Stimulated activated CD8-positive, alpha-beta memory T cell treated with anti-CD3 and anti-CD28 coated beads, Interleukin-4, amount 100 ng/mL, for 24 hours (primary cell): ENCODE measurements at places on chromosomes 6 and 20.

- no peak for DNase-seq
Observed at GRCh38 chr20:45765307-45765875, 26.3 kb downstream of the WFDC3 start.

GRCh38 chr6:37303891-37304503, 46.1 kb upstream of the TMEM217 start:
- no peak for DNase-seq

GRCh38 chr20:48196001-48196400, 410.7 kb upstream of the SULF2 start:
- no peak for DNase-seq

GRCh38 chr6:4402477-4402976, 267.2 kb upstream of the ECI2 start:
- DNase-seq, result no peak

GRCh38 chr20:62819494-62820174, 2.8 kb downstream of the COL9A3 start:
- DNase-seq, result no peak

- no peak for DNase-seq
Observed at GRCh38 chr6:69887714-69888345, 21.5 kb downstream of the COL19A1 start.

DNA sequence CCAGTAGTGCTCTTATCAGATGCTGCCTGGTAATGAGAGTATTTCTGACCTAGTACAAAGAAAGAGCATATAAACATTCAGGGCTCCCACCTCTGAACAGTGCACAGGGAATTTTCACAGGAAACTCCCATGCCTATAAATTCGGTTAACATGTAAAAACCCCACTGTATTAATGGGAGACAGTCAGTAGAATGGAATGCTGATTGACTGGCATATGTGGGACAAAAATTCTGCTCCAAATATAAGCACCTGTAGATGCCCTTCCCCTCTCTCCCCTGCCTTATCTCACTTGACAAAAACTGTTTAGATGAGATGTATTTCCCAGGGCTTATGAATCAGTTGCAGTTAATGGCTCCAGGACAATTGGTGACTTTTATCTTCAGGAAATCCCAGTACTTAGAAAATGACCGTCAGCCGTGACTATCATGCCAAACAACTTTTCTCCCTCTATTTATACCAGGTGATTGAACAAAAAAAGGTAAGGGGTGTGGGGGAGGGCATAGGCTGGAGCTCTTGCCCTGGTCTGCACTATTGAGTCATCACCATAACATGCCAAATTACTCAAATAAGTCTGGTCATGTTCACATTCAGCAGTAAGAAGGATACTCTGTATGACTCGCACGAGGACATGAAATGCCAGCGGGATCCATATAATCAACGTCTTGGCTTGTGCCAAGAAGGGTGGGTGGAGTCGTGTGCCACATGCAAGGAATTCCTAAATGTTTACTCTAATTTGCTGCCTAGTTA, 176.4 kb upstream of the BMP2 start:
- no peak for DNase-seq

DNA sequence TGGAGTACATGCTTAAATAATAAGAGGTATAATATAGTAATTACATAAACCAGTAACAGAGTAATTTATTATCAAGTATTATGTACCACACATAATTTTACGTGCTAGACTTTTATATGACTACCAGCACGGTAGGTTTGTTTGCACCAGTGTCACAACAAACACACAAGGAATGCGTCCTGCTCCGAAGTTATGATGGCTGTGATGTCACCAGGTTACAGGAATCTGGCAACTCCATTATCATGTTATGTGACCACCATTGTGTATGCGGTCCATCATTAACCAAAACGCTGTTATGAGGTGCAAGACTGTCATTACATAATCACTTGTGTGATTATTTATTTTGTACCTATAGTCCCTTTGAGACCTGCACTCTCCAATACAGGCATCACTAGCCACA, 235.2 kb upstream of the PMEPA1 start:
- DNase-seq, result no peak

- DNase-seq, result no peak
Observed at GRCh38 chr6:127641905-127642304, 64.9 kb downstream of the C6orf58 start.

DNA sequence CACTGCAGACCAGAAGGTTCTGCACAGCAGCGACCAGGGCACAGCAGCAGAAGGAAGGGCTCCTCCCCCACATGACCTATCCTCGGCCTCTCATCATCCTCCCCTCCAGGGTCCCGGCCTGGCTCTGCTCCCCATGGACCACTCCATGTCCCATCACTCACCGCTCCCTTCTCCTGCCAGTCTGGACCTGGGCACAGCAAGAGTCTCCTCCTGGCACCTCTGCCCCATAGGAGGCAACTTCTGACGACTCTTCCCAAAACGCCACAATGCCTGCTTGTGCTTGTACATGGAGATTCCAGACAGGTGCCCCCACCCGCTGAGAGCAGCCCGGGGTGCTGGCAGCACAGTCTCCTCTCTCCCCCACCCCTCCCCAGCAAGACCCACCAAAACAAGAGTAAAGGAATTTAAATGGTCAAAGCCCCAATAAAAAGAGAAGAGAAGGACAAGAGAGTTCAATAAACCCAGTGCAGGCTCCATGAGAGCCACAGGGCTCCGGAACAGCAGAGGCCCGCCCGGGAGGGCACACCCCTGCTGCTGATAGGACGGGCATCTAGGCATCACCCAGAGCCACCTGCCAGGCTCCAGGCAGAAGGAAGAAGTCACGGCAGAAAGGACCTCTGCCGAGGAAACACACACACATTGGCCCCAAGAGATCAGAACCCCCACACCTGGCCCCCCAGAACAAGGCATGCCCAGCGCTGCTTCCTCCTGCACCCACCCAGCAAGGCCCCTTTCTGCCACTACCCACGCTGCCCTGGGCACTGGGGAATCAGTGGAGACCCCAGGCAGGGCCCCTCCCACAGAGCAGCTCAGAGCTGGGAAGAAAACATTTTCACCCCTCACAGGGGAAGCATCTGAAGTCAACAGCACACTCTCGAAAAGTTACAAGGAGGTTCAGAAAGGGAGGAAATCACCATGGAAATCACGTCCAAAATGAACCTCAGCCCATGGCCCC, 15.2 kb downstream of the TAF4 start:
- DNase-seq, result no peak

- no peak for DNase-seq
Observed at GRCh38 chr6:84977363-84977705, 212.9 kb upstream of the TBX18 start.

- no peak for DNase-seq
Observed at GRCh38 chr6:27894839-27895762, 17.1 kb downstream of the OR2B2 start.

- no peak for DNase-seq
Observed at GRCh38 chr6:1335367-1336037, 23.6 kb downstream of the FOXQ1 start.

GRCh38 chr6:106519460-106520394, 109.6 kb downstream of the RTN4IP1 start:
- peak; percentile 60 for DNase-seq

GRCh38 chr6:113847447-113847846, 9.7 kb upstream of the MARCKS start:
- no peak for DNase-seq

GRCh38 chr6:99588618-99589289, 17.9 kb upstream of the PRDM13 start:
- peak; percentile 52 for DNase-seq

GRCh38 chr20:38499366-38499765, 26.7 kb downstream of the RALGAPB start:
- DNase-seq, result no peak

DNA sequence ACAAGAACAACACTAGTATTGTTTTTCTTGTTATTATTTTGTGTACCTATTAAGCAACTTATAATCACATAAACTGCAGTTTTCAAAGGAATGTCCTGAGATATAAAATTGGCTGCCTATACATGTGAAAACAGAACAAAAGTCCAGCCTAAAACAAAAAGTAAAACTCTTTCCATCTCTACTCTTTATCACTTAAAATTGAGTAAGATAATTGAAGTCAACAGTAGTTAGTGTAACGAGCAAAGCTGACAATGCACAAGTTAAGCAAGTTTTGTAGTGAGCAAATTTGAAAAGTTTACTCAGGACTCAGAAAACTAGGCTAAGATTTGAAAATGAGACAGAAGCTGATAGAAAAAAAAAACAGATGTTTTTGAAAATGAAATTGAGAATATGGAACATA, 941.4 kb upstream of the MAN1A1 start:
- DNase-seq, result no peak

DNA sequence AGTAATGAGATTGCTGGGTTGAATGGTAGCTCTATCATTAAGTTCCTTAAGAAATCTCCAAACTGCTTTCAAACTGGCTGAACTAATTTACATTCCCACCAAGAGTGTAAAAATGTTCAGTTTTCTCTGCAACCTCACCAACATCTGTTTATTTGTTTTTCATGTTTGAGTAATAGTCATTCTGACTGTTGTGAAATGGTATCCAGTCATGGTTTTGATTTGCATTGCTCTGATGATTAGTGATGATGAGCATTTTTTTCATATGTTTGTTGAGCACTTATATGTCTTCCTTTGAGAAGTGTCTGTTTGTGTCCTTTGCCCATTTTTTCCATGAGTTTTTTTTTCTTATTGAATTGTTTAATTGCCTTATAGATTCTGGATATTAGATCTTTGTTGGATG, 24.9 kb downstream of the DEFB125 start:
- DNase-seq, result no peak

DNA sequence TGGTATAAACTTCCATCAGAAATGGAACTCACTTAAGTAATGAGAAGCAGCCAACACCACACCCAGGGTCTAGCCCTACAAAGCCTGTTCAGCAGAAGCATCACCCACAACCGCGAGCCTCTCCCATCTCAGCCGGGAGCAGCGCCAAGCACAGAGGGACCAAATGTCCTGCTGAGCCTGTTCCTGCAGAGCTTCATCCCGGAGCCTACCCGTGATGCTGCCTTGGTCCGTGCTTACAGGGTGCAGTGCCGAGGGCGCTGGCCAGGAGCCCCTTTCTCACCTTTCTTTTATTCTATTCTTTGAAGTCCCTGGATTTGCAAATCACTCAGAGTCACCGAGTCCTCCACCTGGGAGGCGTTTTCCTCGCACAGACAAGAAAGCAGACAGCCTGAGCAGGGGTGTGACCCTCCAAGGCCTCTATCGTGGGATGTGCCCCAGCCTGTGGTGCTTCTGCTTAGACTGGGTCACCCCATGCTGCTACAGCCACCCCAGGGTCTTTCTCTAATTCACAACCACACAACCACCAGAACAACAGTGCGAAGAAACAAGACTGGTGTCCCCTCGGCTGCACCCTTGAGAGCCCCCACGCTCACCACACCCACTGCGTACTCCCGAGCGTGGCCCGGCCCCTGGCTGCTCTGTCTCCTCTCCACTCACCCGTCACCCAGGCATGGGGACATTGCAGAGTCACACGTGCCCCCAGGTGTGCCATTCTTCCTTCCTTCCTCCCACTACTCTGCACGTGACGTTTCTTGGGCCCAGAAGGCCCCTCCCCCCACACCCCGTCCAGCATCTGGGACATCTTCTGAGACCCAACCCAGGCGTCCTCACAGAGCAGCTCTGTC, 92.2 kb upstream of the MPC1 start:
- no peak for DNase-seq

GRCh38 chr20:40477805-40478204, 211.2 kb downstream of the MAFB start:
- no peak for DNase-seq

- DNase-seq, result no peak
Observed at GRCh38 chr6:107344383-107344782, 115.0 kb downstream of the PDSS2 start.

DNA sequence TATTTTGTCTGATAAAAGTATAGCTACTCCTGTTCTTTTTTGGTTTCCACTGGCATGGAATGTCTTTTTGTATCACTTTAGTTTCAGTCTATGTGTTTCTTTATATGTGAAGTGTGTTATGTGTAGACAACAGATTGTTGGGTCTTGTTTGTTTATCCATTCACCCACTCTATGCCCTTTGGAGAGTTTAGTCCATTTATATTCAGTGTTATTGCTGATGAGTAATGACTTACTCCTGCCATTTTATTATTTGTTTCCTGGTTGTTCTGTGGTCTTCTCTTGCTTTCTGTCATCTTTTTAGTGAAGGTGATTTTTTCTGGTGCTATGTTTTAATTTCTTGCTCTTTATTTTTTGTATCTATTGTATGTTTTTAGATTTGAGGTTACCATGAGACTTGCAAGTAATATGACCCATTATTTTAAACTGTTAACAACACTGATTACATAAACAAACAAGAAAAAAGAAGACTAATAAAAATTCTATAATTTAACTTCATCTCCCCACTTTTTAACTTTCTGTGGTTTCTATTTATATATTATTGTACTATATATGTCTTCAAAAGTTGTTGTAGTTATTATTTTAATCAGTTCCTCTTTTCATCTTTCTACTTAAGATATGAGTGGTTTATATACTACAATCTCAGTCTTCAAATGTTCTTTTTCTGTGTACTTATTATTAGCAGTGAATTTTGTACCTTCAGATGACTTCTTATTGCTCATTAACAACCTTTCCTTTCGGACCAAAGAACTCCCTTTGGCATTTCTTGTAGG, 323.4 kb downstream of the BTBD9 start:
- no peak for DNase-seq

- DNase-seq, result no peak
Observed at GRCh38 chr20:62812907-62813200, 4.0 kb upstream of the COL9A3 start.

DNA sequence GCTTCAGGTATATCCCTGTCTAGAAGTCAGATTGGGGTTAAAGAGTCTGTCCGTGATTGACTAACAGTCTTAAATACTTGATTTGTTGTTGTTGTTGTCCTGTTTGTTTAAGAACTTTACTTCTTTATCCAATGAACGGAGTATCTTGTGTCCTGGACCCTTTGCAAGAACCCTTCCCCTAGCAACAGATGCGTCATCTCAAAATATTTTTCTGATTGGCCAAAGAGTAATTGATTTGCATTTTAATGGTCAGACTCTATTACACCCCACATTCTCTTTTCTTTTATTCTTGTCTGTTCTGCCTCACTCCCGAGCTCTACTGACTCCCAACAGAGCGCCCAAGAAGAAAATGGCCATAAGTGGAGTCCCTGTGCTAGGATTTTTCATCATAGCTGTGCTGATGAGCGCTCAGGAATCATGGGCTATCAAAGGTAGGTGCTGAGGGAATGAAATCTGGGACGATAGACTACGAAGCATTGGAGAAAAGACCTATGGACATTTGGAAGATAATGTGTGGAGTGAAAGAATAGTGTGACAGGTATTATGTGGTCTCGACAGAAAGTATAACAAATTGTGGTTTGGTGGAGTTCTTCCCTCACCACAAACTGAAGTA, at the start of gene HLA-DRA:
Gene HLA-DRA (plus strand): TSS at position 286 of the 613 bp plus-strand sequence. CDS start 64 bp downstream, at position 350.
- no peak for DNase-seq

DNA sequence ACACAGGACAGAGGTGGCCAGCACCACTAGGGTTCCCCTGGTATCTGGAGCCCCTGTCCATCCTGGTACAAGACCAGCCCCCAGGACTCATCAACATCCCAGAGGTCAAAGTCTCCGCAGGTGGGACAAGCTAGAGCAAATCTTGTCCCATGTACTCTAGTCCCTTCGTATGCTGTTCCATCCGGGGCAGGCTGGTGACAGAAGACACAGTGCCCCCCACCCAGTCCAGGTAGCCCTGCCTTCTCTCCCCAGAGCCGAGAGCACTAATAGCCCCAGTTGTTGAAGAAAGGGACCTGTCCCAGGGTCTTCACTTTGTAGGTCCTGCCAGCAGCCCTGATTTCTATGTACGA, 21.1 kb downstream of the PCK1 start:
- DNase-seq, result no peak

- DNase-seq, result no peak
Observed at GRCh38 chr6:3797231-3798054, 45.9 kb upstream of the PXDC1 start.

GRCh38 chr6:25706314-25707014, 48.1 kb upstream of the SLC17A4 start:
- no peak for DNase-seq

- DNase-seq, result no peak
Observed at GRCh38 chr6:158698931-158699330, 49.1 kb downstream of the SYTL3 start.
